ENCODE measurements at places on chromosomes 5 and 9. TPM values are rescaled to one million over a fixed set of nuclear protein-coding genes. Genes with fewer than 3 reads are reported as not detected.

GRCh38 chr5:115623658-115624057, 2.2 kb downstream of the TMED7 start:
- no peak for DNase-seq

GRCh38 chr5:137141779-137142178, 357.3 kb downstream of the SPOCK1 start:
- DNase-seq = no peak

SHOC1 gene
- total RNA-seq = not detected

- no peak for DNase-seq
Measured at GRCh38 chr5:112388739-112389138, 30.3 kb downstream of the EPB41L4A start.

GRCh38 chr9:130453487-130453886, 8.7 kb downstream of the ASS1 start:
- DNase-seq = no peak

PALM2AKAP2 gene
- total RNA-seq = 0.57 TPM

GRCh38 chr9:90919883-90920282, 118.3 kb downstream of the SYK start:
- DNase-seq = no peak

DNA sequence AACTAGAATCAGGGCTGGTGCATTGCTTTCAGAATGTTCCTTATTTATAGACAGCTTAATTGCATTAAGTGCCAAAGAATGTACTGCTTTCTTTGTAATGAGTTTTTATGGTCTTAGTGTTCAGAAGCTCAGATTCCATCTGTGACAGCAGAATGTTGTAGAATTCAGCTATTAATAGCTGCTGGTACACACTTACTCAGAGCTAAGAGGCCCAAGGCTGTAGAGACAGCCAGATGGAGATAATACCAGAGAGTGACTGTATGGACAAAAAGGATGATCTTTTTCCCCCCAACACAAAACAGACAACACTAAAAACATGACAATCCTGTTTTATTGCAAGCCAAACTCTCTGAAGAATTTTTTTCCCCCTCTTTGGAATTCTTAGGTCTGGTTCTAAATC, 50.2 kb downstream of the PPP2R2B start:
- no peak for DNase-seq

ACOT12 gene
- total RNA-seq = not detected

DUSP1 gene
- total RNA-seq = 8.9 TPM

DNA sequence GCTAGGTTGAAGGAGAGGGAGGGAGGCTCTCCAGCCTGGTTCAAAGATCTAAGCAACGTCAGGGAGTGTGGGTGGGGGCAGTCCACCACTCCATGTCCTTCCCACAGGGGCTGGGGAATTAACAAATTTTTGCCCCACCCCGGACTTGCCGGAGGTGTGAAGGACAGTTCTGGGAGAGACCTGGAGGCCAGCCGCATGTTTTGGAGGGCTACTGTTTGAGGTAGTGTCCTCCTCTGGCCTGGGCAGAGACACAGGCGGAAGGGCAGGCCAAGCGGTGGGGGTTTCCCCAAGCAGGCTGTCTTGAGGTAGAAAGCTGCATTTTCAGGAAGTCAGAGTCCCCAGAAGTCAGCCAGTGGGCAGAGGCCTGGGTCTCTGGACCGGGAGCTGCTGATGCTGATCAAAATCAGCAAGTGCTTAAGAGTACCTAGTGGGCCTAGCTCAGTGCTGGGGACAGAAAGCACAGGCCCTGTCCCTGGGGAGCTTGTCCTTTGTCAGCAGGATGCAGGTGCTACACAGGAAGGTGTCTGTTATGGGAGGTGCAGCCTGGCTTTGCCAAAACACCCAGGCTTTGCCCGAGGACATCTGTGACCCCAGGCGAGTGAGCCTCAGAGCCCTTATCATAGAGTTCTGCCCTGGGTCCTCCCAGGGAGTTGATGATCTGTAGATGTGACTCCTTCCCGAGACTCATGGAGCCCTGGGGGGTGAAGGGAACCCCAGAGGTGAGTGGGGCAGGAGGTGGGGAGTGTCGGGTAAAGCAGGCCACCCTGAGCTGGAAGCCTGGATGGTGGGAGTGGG, 18.5 kb downstream of the JADE2 start:
- DNase-seq = peak; percentile 18

DNA sequence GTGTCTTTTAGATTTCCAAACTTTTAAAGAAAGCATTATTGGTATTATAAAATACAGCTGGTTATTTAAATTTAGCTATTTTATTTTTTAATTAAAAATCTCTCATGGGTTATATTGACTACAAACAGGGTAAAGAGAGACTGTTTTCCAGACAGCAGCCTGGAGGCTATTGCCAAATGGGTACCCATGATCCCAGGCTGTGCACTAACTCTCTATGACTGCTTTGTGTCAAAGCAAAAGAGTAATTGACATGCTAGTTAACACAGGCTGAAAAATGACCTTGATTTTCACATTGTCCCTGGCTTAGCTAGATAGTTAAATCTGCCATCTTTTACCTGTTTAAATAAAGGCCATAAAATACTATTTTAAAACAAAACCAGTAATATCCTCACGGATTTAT, 589.7 kb downstream of the ANXA1 start:
- no peak for DNase-seq
